ENCODE measurements at places on chromosomes 16 and 17.
A peak's percentile ranks its signal among the peaks of the same experiment; 100 is the strongest.

- no peak for DNase-seq
These were observed 720 bp downstream of the METRN start for GRCh38 chr16:715477-716199.

DNA sequence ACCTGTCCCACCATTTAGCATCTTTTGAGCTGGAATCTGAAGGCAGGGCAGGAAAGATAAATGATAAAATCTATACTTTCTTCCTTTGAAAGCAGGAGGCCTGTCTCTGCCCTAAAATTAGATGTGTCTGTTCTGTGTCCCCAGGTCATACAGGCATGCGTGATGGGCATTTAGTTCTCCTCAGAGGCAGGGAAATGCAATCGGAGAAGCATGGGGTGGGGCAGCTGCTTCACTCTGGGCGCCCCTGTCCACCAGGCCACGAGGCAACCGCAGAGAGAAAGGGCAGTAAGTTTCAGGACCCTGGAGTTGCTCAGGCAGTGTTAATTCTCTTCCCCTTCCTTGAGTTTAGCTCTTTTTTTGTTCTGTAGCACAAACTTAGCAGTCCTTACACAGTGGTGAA, 25.1 kb downstream of the CLUAP1 start:
- no peak for DNase-seq

DNA sequence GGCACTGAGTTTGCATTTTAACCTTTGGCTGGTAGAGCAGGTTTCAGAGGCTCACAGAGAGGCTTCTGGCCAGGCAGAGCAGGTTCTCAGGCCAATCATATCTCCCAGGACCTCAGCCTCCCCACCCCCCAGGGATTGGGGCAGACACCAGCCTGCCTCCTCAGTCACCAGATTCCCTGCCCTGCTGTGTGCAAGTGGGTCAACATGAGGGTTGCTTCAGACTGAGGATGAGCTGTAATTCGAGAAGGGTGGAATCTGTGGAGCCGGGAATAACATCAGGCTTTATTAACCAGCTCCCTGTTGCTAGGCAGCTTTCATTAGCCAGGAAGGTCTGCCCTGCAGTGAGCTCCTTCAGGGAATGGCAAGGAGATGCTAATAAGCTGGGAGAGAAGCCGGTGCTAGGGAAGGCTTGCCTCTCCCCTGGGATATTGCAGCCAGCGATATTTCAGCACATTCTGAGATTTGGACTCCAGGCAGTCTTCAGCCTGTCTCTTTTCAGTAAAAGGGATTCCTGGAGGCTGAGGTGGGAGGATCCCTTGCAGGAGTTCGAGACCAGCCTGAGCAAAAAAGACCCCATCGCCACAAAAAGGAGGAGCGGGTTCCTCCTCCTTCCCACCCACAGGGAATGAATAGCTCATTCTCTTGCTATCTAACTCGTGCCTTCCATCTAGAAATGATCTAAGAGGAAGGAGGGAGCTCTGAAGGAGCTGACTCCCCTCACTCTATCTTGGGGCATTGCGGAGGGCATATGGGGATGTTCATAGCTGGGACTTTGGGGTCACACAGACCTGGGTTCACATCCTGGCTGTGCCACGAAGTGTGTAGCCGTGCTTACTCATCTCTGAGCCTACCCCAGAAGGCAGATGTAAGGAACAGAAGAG, 10.7 kb downstream of the SGSM2 start:
- no peak for DNase-seq

DNA sequence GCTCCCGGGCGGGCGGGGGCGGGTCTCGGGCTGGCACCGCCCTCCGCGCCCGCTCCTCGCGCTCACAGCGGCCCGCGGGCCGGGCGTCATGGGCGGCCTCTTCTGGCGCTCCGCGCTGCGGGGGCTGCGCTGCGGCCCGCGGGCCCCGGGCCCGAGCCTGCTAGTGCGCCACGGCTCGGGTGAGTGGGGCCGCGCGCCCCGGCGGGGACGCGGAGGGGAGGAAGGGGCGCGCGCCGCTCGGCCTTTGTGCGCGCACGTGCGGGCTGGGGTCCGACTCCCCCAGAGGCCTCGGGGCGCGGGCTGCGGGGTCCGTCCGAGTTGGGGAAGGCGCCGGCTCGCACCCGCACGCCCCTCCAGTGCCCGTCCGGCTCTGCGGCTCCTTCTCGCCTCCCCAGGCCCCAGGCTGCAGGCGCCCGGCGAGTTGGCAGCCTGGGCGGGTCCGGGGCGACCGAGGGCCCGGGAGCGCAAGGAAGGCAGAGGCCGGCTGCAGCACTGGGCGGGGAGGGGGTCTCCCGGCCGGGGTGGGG, at the start of gene NME4:
TSS of gene NME4 (plus strand) at position 65 of the 527 bp plus-strand sequence. CDS start at position 89, 24 bp downstream.
- no peak for DNase-seq

GRCh38 chr17:50642722-50643656, 8.3 kb downstream of the ABCC3 start:
- DNase-seq, result no peak

- DNase-seq, result no peak
These were observed 12.2 kb upstream of the C16orf54 start for GRCh38 chr16:29757950-29758466.

GRCh38 chr16:2776500-2777139, 460 bp downstream of the ELOB start:
- peak; percentile 57 for DNase-seq

All from stimulated activated CD8-positive, alpha-beta memory T cell treated with anti-CD3 and anti-CD28 coated beads, Interleukin-4, amount 100 ng/mL, for 48 hours (primary cell).